ENCODE measurements at places on chromosomes 12 and 14. TPM values are rescaled to one million over a fixed set of nuclear protein-coding genes. Genes with fewer than 3 reads are reported as not detected.
A peak's percentile ranks its signal among the peaks of the same experiment; 100 is the strongest.

NCAPD2 gene
- total RNA-seq = 15.3 TPM

DNA sequence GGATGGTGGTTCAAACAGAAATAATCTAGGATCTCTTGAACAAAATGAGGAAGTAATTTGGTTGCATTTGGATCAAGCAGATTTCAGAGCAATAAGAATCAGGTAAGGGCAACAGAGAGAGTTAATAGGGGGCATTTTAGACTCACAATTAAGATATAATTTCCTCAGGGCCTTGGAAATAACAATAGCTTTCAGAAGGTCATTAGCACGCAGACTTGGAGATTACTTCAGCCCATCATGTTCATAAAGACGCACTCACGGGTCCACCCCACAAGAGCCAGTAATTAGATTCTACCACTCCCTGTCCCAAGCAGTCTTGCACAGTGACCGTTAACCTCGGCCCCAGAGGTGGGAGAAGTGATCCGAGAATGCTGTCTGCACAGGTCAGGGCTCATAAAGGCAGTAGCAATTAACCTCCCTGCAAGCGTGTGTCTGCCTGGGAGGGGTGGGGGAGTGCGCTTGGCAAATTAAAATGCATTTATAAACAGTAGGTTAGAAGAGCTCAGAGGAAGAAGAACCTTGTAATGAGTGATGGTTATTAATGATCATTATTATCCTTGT, 125.7 kb upstream of the CCDC196 start:
- DNase-seq = no peak

GRCh38 chr12:111404362-111405148, 1.2 kb upstream of the SH2B3 start:
- peak; percentile 90 for DNase-seq

INHBC gene
- not detected for total RNA-seq

DNA sequence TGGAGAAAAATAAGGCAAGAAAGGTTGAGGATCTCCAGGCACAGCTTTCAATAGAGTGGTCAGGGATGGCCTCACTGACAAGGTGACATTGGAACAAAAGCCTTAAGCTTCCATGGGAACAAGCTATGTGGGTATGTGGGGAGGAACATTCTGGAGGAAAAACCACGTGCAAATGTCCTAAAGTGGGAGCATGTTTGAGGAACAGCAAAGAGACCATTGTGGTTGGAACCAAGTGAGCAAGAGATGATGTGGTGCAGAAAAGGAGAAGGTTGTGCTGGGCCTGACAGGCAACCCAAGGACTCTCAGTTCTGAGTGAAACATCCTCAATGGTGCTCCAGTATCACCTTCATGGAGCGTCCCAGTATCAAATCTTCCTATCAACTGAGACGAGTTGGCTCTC, 184.0 kb downstream of the CAND1 start:
- DNase-seq = no peak

DNA sequence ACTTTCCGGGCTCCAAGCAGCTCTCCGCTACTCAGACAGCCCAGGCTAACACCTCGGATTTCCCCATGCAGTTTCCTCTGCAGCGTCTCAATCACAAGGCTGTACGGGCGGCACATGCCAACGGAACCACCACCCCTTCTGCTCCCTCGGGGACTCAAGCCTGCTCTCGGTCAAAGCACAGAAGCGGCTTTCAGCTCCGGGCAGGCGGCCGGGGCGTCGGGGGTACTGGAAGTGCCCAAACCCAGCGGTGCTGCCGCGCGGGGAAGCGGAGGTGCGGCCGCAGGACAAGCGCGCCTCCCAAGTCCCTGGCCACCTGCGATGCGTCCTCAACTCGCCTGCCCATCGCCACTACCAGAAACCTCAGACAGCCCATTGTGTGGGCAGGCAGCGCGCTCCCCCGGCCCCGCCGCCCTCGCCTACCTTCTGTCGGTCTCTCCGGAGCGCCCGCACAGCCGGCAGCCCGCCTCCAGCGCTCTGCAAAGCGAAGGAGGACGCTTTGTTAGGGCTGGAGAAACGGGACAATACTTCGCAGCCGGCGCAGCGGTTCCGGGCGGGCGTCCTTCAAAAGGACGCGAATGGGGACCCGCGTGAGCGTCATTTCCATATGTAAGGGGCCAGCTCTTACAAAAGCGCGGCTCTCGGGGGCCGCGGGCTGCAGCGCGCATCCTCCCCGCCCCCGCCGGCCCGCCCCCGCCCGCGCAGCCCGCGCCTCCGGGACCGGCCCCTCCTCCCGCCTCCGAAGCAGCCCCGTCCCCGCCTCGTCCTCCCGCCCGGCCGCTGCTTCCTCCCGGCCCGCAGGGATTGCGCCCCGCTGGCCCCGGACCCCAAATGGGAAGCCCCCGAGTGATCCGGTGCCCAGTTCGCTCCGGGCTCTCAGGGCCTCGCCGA, 674 bp downstream of the NIN start:
- peak; percentile 50 for DNase-seq

SSTR1 gene
- under 0.01 TPM for total RNA-seq

DNA sequence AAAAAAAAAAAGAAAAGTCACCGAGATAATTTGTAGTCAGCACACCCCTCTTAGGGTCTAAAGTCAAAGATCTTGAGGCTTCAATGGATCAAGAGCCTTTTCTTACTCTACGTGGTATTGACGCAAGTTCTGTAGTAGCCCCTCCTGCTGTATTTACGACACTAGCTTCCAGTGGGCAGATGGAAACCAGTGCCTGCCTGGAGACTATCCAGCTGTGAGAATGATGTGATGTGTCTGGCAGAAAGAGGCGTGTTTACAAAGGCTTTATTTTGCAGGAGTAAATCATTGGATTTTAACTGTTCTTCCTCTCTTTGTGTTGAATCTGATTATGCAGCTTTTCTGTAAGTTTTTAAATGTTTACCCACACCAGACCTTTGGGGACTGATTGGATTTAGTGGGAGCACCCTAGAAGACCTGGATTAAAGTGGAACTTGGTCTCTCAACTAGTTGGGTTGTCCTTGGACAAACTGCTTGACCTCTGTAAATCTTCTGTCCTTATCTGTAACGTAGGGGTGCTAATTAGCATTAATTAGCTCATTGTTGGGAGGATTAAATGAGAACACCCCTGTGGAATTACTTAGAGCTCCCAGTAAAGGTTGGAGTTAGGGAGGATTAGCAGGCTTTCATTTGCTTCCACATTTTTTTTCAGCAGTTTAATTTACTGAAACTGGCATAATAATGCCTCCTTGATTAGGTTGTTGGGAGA, 72.4 kb downstream of the RASSF3 start:
- peak; percentile 67 for DNase-seq

GRCh38 chr14:106840258-106840657, 1313.9 kb downstream of the TMEM121 start:
- no peak for DNase-seq

PDE6H gene
- not detected for total RNA-seq

KRT78 gene
- not detected for total RNA-seq

DNA sequence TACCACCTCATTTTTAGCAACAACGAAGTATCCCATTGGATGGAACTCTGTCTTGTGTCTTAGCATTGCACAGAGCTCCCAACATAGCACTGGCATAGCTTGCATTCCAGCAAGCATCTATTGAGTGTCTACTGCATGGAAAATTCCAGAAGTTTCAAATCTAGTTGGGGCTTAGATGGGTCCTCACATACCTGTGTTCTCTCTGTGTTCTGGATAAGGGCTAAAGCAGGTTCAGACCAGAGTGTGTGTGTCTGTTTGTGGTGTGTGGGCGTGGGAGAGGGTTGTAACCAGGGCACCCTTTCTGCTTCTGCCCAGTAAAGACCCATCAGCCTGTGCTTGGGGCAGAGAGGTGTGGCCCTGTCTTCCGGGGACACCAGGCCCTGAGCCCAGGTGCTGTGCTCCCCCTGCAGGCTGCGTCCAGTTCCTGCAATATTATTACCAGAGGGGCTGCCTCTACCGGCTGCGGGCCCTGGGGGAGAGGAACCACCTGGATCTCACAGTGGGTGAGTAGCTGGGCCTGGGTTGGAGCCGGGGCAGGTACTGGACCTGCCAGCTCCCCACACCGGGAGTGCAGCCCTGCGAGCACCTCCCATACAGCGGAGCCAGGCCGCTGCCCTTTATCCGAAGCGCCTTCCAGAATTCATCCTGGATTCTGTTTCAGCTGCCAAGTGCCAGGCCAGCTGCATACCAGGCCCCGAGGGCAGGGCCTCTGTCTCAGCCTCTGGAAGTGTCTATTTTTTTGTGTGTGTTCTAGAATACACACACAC, 20.3 kb downstream of the RHOF start:
- peak; percentile 62 for DNase-seq

KRT82 gene
- total RNA-seq = not detected

GRCh38 chr14:91300283-91300895, 55.9 kb upstream of the GPR68 start:
- no peak for DNase-seq

- peak; percentile 70 for DNase-seq
Observed at GRCh38 chr14:23559010-23559925, 3.2 kb downstream of the THTPA start.

- no peak for DNase-seq
Observed at GRCh38 chr12:116774020-116774419, 35.9 kb downstream of the RNFT2 start.

- DNase-seq = no peak
Observed at GRCh38 chr12:93451423-93452158, 9.8 kb upstream of the UBE2N start.

- DNase-seq = no peak
Observed at GRCh38 chr14:102501751-102502315, 7.7 kb downstream of the ANKRD9 start.

DNA sequence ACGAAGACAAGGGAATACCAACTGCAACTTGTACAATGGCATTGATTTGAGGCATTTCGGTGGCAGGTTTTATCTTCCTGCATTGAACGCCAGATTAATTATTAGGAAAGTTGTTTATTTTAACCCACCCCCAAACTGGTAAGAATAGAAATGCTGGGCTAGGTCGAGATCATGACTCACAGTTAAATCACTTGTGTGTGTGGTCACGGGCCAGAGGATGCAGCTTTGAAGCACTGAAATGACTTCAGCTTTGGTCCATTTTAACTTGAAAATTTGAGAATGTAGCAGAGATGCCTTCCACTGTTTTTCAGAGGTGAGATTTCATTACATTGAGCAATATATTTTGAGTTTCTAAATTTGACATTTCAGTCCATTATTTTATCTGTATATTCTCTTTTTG, 23.6 kb upstream of the KCNH3 start:
- DNase-seq = peak; percentile 94

DNA sequence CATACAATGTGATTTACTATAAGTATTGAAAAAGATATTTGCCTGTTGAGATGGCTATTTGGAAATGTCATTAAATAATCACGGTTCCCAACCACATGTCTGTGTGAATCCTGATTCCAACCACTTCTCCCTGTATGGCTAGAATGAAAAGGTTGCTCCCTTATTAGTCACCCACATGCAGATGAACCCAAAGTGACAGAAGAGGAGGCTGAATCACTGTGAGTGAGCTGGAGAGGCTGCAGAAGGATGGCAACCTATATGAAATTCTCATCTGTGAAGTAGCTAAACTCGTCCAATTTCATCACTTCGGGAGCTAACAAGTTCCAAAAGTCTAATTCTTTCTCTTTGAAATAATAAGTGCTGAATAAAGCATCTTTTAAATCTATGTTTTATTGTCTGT, 300.5 kb downstream of the PRKD1 start:
- no peak for DNase-seq

GRCh38 chr12:113244047-113244460, 22.8 kb downstream of the TPCN1 start:
- peak; percentile 54 for DNase-seq

ABCD4 gene
- total RNA-seq = 51.2 TPM

PTCSC3 gene
- total RNA-seq = not detected

DNA sequence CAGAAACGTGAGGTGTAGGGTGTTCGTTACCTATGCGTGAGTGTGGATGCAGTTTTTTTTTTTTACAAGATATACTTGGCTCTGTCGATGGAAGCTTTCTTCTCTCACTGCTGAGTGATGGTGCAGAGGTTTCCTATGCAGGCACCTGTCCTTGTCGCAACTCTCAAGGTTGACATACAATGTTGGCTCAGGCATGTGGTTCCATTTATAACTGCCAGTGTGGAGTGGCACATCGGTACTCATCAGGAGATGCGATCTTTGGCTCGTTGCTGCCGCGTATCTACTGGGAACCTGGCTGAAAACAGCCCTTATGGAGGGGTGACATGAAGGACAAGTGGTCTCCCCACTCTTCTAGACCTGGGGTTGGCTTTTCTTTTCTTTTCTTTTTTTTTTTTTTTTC, 109.0 kb downstream of the ZNF664 start:
- DNase-seq = no peak

GRCh38 chr12:79515530-79515935, 175.2 kb downstream of the PAWR start:
- no peak for DNase-seq

DAAM1 gene
- 25.7 TPM for total RNA-seq

- no peak for DNase-seq
Observed at GRCh38 chr12:29660847-29661246, 122.9 kb downstream of the TMTC1 start.

DNA sequence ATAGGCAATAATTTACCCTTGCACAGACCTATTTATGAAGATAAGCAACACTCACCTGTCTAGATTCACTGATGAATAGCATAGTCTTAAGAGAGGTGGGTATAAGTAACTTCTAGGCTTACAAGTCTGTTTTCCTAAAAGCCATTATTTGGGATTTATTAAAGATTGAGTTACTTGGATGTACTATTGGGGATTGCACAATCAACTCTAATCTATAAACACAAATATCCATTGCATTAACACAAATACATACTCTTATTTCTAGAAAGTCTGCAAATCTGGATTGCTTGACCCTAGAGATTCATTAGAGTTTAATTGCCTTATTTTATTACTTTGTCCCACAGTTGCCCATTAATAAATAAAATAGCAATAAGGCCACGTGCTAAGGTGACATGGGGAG, 148.1 kb upstream of the CCDC198 start:
- no peak for DNase-seq

SARNP gene
- total RNA-seq = 95.0 TPM

GRCh38 chr14:64970776-64971477, 1.2 kb downstream of the RAB15 start:
- DNase-seq = no peak

DNA sequence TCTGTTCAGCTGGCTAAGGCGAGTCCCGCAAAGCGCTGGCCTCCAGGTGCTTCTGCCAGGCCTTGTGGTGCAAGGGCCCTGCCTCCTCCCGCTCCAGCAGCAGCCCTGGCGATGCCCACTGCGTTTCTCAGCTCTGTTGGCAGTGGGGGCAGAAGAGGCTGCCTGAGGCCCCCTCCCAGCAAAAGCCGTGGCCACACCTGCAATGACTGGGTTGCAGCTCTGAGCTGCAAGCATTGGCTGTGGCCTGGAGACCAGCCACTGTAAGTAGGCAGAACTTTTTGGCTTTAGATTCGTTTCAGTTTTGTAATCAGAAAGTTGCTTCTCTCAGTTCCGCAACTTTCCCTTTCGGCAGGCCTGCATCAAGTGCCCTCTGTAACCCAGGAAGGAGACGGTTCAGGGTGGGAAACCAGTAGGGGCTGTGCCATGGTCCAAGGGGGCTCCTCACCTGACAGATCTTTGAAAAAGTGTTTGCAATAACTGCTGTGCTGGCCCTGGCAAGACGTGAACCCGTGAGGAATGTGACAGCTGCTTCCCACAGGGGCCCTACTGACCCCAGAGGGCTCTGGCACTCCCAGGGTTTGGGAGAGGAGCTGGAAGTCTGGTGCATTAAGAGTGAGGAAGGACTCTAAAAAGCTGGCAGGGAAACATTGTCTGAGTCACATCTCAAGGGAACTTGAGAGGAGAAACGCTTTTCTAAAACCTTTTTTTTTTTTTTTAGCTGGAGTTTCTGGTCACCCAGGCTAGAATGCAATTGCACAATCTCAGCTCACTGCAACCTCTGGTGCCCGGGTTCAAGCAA, 54.5 kb upstream of the MAX start:
- peak; percentile 23 for DNase-seq

LRTM2 gene
- not detected for total RNA-seq

SNW1 gene
- 33.3 TPM for total RNA-seq
